ENCODE measurements at places on chromosomes 1 and 21.

- no peak for DNase-seq
These were observed 208.9 kb downstream of the PBX1 start for GRCh38 chr1:164767752-164768402.

DNA sequence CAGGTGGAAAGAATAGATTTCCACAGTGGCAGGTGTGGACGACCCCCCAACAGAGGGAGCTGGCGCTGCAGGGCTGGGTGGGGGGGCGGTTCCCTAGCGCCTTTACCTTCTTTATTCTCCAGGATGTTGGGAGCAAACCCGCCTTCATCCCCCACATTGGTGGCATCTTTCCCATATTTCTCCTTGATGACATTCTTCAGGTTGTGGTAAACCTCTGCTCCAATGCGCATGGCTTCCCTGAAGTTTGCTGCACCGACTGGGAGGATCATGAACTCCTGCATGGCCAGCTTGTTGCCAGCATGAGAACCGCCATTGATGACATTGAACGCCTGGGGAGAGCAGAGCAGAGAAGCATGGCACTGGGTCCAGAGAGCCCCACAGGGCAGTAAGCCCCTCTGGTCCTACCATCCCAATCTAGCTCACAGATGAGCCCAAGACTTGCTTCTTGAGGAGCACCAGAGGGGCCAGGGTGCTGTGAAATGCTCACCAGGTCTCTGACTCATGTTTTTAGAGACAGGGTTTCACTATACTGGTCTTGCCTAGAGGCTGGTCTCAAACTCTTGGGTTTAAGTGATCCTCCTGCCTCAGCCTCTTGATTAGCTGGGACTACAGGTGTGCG is 12.2 kb downstream of the ENO1 start:
- DNase-seq, result no peak

DNA sequence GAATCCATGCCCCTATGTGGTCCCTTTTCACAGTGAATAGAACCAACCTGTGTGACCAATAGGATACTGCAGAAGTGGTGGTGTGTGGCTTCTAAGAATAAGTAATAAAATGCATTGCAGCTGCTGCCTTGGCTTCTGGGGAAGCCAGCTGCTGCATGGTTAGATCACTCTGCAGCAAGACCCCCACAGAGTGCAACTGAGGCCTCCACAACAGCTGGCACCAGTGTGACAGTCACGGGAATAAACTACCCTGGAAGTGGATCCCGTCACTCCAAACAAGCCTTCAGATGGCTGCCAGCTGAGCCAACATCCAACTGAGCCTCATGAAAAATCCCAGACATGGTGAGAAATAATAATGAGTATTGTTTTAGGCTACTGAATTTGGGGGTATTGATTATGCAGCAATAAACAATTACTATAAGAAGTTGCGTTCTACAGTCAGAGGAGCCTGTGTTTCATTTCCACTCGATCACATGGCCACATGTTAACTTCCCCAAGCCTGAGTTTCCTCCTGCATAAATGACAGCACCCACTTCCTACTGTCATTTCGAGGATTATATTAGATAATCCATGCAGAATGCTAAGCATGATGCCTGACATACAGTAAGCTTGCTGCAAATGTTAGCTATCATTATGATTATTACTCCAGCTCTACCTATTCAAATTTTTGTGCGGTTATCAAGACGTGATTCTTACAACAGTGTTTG is 20.8 kb upstream of the COG2 start:
- no peak for DNase-seq

- no peak for DNase-seq
These were observed 3.5 kb upstream of the ILDR2 start for GRCh38 chr1:166978821-166979220.

DNA sequence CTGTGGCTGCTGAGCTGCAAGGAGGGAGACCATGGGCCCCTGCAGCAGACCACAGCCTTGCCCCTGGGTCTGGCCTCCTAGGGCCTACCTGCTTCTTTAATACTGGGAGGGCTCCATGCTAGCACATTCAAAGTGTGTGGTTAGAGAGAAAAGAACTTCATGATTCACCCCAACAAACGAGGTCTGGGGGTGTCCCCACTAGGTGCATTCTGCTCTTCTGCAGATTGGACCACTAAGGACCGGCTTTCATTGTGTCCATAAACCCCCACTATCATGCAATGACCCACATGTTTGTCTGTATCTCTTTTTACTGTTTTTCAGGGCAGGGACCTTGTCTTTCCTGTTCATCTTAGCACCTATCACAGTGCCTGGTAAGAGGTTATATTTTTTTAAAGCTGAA is 185.4 kb downstream of the OMA1 start:
- no peak for DNase-seq

DNA sequence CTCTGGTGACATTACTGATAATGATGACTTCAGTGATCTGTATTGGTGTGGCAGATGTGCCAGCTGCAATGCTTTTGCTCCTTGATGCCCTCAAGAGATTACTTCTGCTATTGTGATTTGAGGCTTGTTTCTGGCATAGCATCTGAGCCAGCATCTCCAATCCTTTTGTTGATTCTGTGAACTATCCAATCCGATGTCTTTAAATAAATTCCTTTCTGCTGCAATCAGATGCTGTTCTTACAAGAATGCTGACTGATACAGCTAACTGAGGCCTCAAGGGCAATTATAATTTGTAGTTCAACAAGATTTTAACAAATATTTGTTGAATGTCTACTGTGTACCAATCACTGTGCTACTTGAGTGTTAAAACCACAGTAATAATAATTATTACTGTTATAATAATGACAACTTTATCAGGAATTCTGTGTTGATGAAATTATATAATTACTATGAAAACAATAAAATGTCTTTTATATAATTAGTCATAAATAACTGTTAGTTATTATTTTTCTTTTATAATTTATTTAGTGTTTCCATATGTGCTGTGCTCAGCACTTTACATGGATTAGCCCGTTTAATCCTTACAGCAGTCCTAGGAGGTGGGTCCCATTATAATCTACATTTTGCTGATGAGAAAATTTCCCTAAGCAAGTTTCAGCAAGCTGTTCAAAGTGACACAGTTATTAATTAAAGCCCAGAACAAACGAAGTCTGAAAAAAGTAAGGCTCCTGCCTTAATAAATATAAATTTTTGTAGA is 308.2 kb downstream of the BRINP3 start:
- no peak for DNase-seq

DNA sequence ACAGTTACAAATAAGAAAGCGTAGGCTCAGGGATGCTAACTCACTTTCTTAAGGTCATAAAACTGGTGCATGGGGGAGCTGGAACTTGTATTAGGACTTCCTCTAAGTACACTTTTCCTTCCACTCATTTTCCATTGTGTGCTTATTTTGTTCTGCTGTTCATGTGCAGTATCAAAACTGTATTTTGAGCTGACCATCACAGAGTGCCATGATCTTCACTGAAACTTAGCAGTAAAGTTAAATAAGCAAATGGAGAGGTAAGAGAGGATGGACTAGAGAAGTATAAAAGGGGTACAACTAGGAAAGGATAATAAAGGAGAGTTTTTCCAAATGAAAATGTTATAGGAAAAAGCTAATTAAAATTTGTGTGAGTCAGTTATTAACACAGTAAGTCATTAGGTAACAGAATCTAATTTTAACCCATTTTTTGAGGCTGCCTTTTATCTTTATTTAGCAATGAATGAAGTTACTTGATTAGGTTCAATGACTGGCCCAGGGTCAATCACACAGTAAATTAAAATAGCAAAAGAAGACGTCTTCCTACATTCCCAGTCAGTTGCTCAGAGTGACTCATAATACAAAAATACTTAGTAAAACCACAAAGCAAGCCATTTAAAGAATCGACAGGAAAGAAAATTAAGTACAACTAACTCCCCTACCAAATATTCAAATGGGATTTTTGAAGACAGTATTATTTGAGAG is 165.8 kb upstream of the C1orf105 start:
- DNase-seq, result no peak

DNA sequence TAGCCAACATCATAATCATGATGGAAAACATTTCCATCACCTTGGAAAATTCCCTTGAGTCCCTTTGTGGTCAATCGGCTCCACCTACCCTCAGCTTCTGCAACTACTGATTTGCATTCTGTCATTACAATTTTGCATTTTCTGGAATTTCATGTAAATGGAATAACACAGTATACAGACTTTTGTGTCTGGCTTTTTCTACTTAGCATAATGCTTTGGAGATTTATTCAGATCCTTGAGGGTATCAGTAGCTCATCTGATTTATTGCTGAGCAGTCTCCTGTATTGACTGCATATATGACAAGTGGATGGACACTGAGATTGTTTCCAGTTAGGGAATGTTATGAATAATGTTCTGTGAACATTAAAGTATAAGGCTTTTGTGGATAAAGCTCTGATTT is 358.3 kb downstream of the USP25 start:
- DNase-seq, result no peak

Measured in stimulated activated CD8-positive, alpha-beta memory T cell treated with anti-CD3 and anti-CD28 coated beads, Interleukin-15, amount 100 ng/mL, for 4 hours (primary cell).